ENCODE measurements at places on chromosomes 2 and 18. TPM values are rescaled to one million over a fixed set of nuclear protein-coding genes. Genes with fewer than 3 reads are reported as not detected.

DNA sequence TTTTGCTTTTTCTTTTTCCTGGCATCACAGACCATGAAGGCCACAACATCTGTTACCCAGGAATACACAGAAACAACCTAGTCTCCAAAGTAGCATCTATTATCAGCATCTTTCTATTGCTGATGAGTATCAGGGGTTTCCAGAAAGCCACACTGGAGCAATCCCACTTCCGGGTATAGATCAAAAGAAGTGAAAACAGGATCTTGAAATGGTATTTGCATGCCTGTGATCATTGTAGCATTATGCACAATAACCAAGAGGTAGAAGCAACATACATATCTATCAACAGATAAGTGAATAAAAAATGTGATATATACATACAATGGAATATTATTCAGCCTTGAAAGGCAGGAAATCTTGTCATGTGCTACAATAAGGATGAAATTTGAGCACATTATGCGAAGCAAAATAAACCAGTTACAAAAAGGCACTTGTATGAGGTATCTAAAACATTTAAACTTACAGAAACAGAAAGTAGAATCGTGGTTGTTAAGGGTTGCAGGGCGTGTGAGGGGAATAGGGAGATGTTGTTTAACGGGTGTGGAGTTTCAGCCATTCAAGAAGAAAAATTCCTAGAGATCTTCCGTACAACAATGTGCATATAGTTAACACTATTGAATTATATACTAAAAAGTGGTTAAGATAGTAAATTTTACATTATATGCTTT, 115.1 kb downstream of the KCNE4 start:
- no peaks in the 10 kb centered on the region for H3K4me1 ChIP-seq
- no peak overlapping the region for H3K27ac ChIP-seq
- no peak overlapping the region for H3K4me3 ChIP-seq
- H3K27me3 ChIP-seq: no peaks in the 10 kb centered on the region
- DNase-seq: no peak
- no peaks in the 10 kb centered on the region for H3K36me3 ChIP-seq

The AFF3 gene
- 10.1 TPM for total RNA-seq

GRCh38 chr2:74391209-74391579, 11.1 kb upstream of the DCTN1 start:
- H3K27me3 ChIP-seq: peaks cover 7% of the 10 kb centered on the region
- DNase-seq: no peak
- no peaks in the 10 kb centered on the region for H3K36me3 ChIP-seq
- peaks cover 24% of the 10 kb centered on the region for H3K4me1 ChIP-seq
- peak overlapping the region; percentile 91 for H3K27ac ChIP-seq

The ADCYAP1 gene
- total RNA-seq: not detected

The ABCG5 gene
- total RNA-seq: not detected

The NCKAP5 gene
- not detected for total RNA-seq

DNA sequence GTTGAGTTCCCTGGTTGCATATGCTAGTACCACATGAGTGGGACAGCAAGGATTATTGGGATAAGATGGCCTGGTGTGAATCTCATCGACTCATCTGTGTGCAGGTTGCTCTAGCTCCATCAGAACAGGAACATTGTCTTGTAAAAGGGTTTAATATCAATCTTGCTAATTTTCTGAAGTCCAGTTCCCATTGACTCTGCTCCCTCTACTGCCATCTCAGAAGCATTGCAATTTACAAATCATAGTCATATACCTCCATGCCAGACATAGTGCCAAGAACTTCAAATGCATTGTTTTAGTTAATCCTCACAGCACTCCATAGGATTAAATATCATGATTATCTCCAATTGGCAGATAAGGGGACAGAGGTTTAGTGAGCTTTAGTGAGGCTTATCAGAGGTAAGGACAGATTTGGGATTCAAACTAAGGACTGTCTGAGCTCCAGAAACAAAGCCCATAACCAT, 4.8 kb upstream of the STAT4 start:
- no peak overlapping the region for H3K27ac ChIP-seq
- H3K36me3 ChIP-seq: no peaks in the 10 kb centered on the region
- H3K4me1 ChIP-seq: peaks cover 8% of the 10 kb centered on the region
- peaks cover 8% of the 10 kb centered on the region for H3K27me3 ChIP-seq

DNA sequence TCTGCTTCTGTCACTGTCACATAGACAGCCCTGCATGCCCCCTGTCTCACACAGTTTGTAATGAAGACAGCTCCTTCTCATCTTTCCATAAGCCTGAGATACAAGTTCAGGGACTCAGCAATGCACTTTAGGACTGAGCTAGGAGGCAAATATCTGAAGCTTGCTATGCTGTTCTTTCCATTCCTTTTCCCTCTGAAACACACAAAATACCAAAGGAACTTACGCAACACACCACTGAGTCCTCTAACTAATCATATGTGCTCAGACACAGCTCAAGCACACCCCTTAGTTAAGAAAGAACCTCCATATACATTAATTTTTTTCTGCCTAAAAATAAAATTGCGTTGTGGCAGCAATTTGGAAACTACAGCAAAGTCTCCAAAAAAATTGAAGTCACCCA, 17.9 kb downstream of the SERPINB8 start:
- no peaks in the 10 kb centered on the region for H3K27me3 ChIP-seq
- H3K4me3 ChIP-seq: no peak overlapping the region
- no peaks in the 10 kb centered on the region for H3K4me1 ChIP-seq
- no peak overlapping the region for H3K27ac ChIP-seq
- DNase-seq: no peak

DNA sequence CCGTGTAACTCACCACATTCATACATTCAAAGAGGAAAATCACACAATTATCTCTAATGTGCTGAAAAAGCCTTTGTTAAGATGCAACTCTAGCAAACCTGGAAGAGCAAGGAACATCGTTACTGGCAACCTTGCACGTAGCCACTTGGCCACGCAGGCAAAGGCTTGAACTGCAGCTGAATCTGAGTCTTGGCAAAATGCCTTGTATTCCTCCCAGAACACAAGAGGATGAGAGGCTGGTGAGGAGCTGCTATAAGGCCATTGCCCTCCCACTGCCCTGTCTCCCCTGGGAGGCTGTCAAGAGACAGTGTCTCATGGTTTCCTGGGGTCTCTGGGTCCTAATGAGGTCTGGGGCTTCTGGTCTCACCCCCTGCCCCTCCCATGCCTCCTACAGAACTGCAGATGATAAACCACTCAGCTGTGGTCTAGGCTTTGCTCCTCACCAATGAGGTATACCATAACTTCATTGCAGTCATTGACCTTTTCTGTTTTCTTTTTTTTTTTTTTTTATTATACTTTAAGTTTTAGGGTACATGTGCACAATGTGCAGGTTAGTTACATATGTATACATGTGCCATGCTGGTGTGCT, 141.4 kb downstream of the SPP2 start:
- no peaks in the 10 kb centered on the region for H3K36me3 ChIP-seq
- DNase-seq: no peak
- H3K4me3 ChIP-seq: no peak overlapping the region
- no peaks in the 10 kb centered on the region for H3K4me1 ChIP-seq
- H3K27ac ChIP-seq: no peak overlapping the region

GRCh38 chr2:230347659-230348305, 20.8 kb downstream of the SP140L start:
- H3K4me3 ChIP-seq: peak overlapping the region; percentile 75
- H3K4me1 ChIP-seq: peaks cover 24% of the 10 kb centered on the region
- no peaks in the 10 kb centered on the region for H3K27me3 ChIP-seq
- DNase-seq: no peak

The VWC2L gene
- total RNA-seq: not detected

GRCh38 chr2:26561918-26562810, 79.0 kb downstream of the CIB4 start:
- peaks cover 10% of the 10 kb centered on the region for H3K27me3 ChIP-seq
- H3K4me3 ChIP-seq: no peak overlapping the region
- no peaks in the 10 kb centered on the region for H3K36me3 ChIP-seq
- H3K27ac ChIP-seq: no peak overlapping the region
- DNase-seq: no peak
- H3K4me1 ChIP-seq: peaks cover 9% of the 10 kb centered on the region

- no peaks in the 10 kb centered on the region for H3K36me3 ChIP-seq
- no peaks in the 10 kb centered on the region for H3K27me3 ChIP-seq
- no peaks in the 10 kb centered on the region for H3K4me1 ChIP-seq
Measured at GRCh38 chr2:193895226-193895625, 1700.5 kb upstream of the TMEFF2 start.

GRCh38 chr2:26477911-26478253, at the start of gene OTOF:
Gene OTOF (minus strand): TSS chr2:26478124.
- no peak within 1 kb of the TSS for H3K27ac ChIP-seq
- no peaks in the 10 kb centered on the region for H3K27me3 ChIP-seq
- H3K4me1 ChIP-seq: no peaks in the 10 kb centered on the region

The TEKT4 gene
- total RNA-seq: not detected

- no peak overlapping the region for H3K27ac ChIP-seq
- H3K36me3 ChIP-seq: no peaks in the 10 kb centered on the region
- no peak overlapping the region for H3K4me3 ChIP-seq
- no peak for DNase-seq
Measured at GRCh38 chr2:47307066-47307465, 95.9 kb upstream of the MSH2 start.

GRCh38 chr2:80007777-80008503, 296.6 kb downstream of the LRRTM1 start:
- no peak overlapping the region for H3K27ac ChIP-seq
- no peaks in the 10 kb centered on the region for H3K36me3 ChIP-seq
- DNase-seq: no peak

GRCh38 chr2:99184811-99185210, 3.8 kb downstream of the MRPL30 start:
- H3K4me3 ChIP-seq: no peak overlapping the region
- H3K27ac ChIP-seq: no peak overlapping the region
- no peak for DNase-seq
- H3K27me3 ChIP-seq: no peaks in the 10 kb centered on the region
- H3K4me1 ChIP-seq: peaks cover 27% of the 10 kb centered on the region

DNA sequence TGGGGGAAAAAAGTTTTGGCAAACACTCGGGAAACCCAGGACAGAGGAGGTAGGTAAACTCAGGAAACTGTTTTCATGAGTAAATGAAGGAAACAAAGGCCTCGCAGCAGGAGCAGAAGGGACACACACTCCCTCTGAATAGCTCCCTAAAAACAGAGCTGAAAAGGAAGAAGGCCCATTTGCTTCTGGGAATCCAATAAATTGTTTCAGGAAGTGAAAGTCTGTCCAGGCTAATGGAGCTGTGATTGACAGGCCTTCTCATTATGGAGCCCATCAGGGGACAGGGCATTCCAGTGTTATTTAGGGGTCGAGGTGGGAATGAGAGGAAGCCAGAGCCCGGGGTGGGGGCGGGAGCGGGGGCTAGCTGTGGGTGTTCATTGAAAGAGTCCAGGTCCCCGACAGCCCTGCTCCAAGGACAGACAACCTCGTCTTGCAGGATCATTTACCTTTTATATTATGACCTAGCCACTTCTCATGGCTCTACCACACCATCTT, 81.2 kb downstream of the GBX2 start:
- no peak overlapping the region for H3K27ac ChIP-seq
- no peaks in the 10 kb centered on the region for H3K4me1 ChIP-seq
- no peak for DNase-seq
- H3K4me3 ChIP-seq: no peak overlapping the region
- no peaks in the 10 kb centered on the region for H3K36me3 ChIP-seq

GRCh38 chr18:41899535-41899934, 55.5 kb upstream of the PIK3C3 start:
- no peak for DNase-seq
- H3K4me3 ChIP-seq: no peak overlapping the region

DNA sequence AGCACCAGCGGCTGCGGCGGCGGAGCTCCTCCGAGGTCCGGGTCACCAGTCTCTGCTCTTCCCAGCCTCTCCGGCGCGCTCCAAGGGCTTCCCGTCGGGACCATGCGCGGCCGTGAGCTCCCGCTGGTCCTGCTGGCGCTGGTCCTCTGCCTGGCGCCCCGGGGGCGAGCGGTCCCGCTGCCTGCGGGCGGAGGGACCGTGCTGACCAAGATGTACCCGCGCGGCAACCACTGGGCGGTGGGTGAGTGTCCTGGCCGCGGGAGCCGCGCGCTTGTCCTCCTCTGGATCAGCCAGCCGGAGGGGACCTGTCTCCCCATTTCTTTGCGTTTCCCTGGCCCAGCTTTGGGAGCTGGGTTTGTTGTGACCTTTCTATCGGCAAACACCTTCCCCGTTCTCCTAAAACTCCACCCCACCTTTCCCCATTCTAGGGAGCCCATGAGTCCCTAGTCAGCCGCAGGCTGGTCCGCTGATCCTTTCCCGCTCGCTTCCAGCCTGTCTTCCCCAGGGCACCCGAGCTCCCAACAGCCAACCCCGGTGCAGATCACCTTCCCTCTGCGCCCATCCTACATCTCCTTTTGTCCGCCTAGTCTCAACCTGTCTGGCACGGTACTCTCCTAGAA, 316 bp downstream of the GRP start:
- no peak for DNase-seq
- no peak overlapping the region for H3K27ac ChIP-seq
- no peaks in the 10 kb centered on the region for H3K4me1 ChIP-seq
- H3K27me3 ChIP-seq: peaks cover 42% of the 10 kb centered on the region

GRCh38 chr2:105391058-105391627, 7.7 kb downstream of the FHL2 start:
- H3K36me3 ChIP-seq: no peaks in the 10 kb centered on the region
- no peak overlapping the region for H3K4me3 ChIP-seq
- no peak for DNase-seq
- H3K27me3 ChIP-seq: peaks cover 9% of the 10 kb centered on the region
- H3K27ac ChIP-seq: no peak overlapping the region
- H3K4me1 ChIP-seq: no peaks in the 10 kb centered on the region

The DCDC2C gene
- not detected for total RNA-seq

The KLHL41 gene
- total RNA-seq: not detected

GRCh38 chr2:205500065-205500464, 182.2 kb upstream of the NRP2 start:
- H3K4me3 ChIP-seq: no peak overlapping the region
- H3K4me1 ChIP-seq: no peaks in the 10 kb centered on the region
- no peak overlapping the region for H3K27ac ChIP-seq
- H3K36me3 ChIP-seq: no peaks in the 10 kb centered on the region
- DNase-seq: no peak

GRCh38 chr2:57759822-57760300, 286.7 kb upstream of the VRK2 start:
- DNase-seq: peak; percentile 59
- no peaks in the 10 kb centered on the region for H3K27me3 ChIP-seq
- no peaks in the 10 kb centered on the region for H3K36me3 ChIP-seq

DNA sequence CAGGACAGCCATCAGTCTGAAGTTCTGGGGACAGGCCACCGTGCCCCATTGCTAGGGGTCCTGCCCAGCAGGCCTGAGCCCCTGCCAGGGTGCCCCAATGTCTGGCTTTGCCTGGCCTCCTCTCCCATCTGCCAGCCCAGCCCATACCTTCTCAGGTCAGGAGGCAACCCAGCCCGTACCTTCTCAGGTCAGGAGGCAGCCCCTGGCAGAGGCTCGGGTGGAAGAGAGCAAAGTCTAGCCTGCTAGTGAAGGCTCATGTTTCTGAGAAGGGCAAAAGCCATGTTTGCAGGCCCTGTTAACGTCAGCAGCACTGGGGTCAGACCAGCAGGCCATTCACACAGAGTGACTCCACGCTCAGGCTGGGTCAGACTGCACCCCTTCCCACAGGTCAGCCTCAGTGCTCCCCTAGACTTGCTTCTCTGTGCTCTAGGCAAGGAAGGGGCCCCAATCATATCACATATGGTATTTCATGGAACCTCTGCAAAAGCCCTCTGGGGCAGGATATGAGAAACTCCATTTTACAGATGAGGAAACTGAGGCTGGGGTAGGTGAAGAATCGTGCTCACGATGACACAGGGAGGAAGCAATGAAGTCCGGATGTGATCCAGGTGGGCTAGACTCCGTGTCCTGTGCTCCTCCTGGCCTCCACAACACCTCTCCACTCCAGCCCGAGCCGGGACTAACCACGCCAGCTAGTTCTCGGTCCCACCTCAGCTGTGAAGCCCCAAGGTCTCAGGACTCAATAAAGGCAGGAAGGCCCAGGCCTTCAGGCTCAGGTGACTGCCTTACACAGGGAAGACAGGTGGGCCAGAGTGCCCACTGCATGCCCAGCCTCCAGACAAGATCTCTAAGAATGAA, 9.5 kb downstream of the SDC1 start:
- no peak overlapping the region for H3K4me3 ChIP-seq
- H3K27ac ChIP-seq: no peak overlapping the region
- H3K27me3 ChIP-seq: peaks cover 1% of the 10 kb centered on the region
- no peaks in the 10 kb centered on the region for H3K36me3 ChIP-seq
- no peak for DNase-seq

Measured in CD4-positive, CD25-positive, alpha-beta regulatory T cell (primary cell).